Left kidney (tissue), 8 donors: ENCODE measurements at places on chromosomes 1 and 21.

DNA sequence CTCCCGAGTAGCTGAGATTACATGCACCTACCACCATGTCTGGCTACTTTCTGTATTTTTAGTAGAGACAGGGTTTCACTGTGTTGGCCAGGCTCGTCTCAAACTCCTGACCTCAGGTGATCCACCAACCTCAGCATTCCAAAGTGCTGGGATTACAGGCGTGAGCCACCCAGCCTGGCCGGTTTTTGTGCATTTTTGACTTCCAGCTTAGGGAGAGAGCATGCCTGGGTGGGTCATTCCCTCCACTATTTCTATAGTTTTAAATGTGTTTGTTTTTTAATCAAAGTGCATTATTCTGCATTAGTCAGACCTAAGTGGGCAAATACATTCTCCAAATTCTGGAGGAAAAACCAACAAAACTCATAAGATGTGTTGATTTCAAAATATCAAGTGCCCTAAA is 207.4 kb upstream of the NRIP1 start:
- no peak for DNase-seq

GRCh38 chr21:37460196-37460595 is 93.6 kb downstream of the DYRK1A start:
- no peak for DNase-seq

- no peak for DNase-seq
Measured at GRCh38 chr21:15240848-15241247, 176.0 kb upstream of the NRIP1 start.

DNA sequence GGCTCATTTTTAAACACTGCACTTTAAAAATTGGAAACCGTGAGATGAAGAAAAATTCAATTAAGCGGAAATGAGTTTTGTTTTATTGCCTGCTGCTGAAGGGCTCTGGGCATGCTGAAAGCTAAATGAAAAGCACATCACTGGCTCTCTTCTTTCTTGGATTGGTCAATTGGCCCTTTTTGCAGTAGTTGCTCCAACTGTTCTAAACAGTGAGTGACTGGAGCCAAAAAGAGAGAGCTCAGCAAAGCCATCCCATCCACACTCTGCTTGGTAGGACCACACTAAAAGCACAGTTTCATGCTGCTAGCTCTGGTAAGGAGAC is 48.1 kb downstream of the LHX4 start:
- DNase-seq = no peak

- no peak for DNase-seq
Measured at GRCh38 chr1:81876901-81877733, 76.4 kb downstream of the ADGRL2 start.
